Activated CD4-positive, alpha-beta T cell treated with anti-CD3 and anti-CD28 coated beads, Interleukin-2, amount 10 ng/mL, durations not matched to agents 7 days and 5 days (primary cell): ENCODE measurements at places on chromosomes 2 and 18. TPM values are rescaled to one million over a fixed set of nuclear protein-coding genes. Genes with fewer than 3 reads are reported as not detected.

DNA sequence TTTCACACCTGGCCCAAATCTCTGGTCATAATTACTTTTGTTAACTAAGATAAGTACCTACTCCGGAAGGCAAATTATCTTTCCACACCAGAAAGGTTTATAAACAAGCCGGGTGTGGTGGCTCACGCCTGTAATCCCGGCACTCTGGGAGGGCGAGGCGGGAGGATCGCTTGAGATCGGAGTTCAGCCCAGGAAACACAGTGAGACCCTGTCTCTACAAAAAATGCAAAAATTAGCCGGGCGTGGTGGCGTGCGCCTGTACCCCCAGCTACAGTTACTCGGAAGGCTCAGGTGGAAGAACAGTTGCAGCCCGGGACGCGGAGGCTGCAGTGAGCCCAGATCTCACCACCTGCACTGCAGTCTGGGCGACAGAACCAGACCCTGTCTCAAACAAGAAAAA lies 2.1 kb downstream of the PUM2 start:
- peaks cover 34% of the 10 kb centered on the region for H3K36me3 ChIP-seq
- DNase-seq = peak; percentile 12
- peaks cover 53% of the 10 kb centered on the region for H3K4me1 ChIP-seq
- no peak overlapping the region for H3K4me3 ChIP-seq
- peak overlapping the region; percentile 70 for H3K27ac ChIP-seq

EVX2 gene
- not detected for total RNA-seq

DNA sequence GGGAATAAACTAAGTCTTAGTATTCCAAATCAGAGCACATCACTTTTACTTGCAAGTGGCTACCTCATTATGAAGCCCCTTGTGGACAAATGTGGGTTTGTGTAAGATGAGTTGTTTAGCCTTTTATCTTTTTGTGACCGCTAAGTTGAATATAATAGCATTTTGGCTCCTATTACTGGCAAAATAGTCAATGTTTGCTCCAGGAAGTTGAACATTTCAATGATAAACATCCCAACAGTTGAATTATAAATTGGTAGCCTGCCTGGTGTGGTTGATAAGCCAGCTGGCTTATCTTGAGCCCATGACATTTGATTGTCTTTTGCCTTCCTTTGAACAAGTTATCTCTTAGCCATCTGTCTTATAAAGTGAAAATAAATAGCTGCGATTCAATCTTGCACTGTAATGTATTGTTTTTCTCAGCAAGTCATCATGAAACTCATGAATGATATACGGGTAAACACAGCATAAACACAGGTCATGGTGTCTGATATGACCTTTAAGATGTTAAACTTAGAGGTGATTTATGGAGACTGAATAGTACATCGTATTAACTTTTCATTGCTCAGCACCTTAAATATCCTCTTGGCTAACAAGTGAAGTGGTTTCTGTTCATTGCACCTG lies 338.4 kb downstream of the SOCS6 start:
- no peaks in the 10 kb centered on the region for H3K36me3 ChIP-seq
- H3K27ac ChIP-seq = no peak overlapping the region
- DNase-seq = no peak
- H3K4me1 ChIP-seq = peaks cover 12% of the 10 kb centered on the region
- no peak overlapping the region for H3K4me3 ChIP-seq

DNA sequence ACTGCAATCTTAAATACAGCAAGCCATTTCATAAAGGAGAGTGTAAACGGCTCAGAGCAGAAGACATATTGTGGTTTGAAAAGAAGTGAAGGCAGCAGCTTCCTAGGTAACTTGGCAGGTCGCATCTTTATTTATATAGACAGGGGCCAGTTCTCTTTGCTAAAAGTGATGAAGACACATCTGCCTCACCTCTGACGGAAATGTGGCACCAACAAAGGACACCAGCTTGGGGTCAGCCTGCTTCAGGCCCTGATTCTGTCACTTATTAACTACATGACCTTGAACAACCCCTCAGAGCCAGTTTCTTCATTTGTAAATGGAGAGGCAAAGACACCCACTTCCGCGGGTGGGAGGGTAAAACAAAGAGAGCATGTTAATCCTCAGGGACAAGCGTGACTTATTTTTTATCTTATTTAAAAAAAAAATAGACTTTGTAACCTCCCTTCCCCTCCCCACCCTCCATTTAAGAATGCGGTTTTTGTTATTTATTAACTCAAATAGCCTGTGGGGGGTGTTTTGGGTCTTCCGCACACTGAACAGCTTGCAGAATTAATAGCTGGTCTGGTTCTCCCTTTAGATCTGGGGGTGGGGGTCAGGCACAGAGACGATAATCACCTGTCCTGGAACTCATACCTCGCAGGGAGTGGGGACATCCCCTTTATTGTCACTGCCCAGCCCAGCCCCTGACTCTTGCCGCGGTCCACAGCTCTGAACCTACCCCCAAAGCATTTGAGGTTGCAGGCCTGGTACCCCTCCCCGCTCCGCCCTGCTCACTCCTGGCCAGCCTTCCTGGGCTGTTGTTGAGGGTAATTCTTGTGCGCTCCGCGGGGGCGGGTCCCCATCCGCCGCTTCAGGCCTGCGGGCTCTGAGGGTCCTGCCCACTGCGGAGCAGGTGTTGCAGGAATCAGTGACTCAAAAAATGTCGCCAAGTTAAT lies 64.2 kb upstream of the TMEM17 start:
- no peaks in the 10 kb centered on the region for H3K36me3 ChIP-seq
- H3K4me3 ChIP-seq = no peak overlapping the region
- H3K27me3 ChIP-seq = peaks cover 31% of the 10 kb centered on the region
- no peak for DNase-seq
- no peaks in the 10 kb centered on the region for H3K4me1 ChIP-seq
